Type B pancreatic cell (in vitro differentiated cells): ENCODE measurements at places on chromosomes 3 and 15.

GRCh38 chr3:52073490-52073889 is 17.1 kb upstream of the DUSP7 start:
- no peak overlapping the region for H3K27ac ChIP-seq
- H3K27me3 ChIP-seq, result no peaks in the 10 kb centered on the region
- no peaks in the 10 kb centered on the region for H3K36me3 ChIP-seq
- H3K4me3 ChIP-seq, result no peak overlapping the region

- H3K27ac ChIP-seq, result no peak overlapping the region
- peaks cover 14% of the 10 kb centered on the region for H3K4me1 ChIP-seq
- H3K36me3 ChIP-seq, result no peaks in the 10 kb centered on the region
- H3K27me3 ChIP-seq, result no peaks in the 10 kb centered on the region
- no peak for DNase-seq
- no peak overlapping the region for H3K4me3 ChIP-seq
These were observed 74.4 kb downstream of the P2RY1 start for GRCh38 chr3:152909180-152909883.

DNA sequence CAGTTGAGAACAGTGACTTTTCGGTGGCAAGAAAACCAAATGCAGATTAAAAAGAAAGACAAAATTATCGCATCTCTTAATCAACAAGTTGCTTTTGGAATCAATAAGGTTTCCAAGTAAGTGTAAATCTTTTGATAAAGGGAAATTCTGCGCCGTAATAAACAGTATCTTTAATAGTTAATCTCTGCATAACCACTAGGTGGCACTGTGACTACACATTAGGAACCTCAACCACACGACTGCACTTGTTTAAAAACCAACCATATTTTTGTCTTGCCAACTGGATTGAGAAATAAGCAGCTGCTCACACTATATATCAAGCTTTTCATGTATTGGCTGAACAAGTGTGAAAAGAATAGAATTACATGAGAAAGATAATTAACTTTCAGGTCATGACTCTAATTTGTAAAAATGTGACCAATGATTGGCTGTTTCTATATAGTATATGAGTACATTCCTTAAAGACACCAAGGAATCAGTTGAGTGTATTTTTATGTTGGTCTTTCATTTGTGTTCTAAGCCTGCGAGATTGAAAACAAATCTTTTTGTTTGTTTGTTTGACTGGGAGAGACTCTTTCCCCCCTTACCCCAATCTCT is 72.7 kb downstream of the DZIP3 start:
- DNase-seq, result no peak
- no peak overlapping the region for H3K4me3 ChIP-seq
- H3K4me1 ChIP-seq, result no peaks in the 10 kb centered on the region
- H3K27ac ChIP-seq, result no peak overlapping the region

- no peak for DNase-seq
- peaks cover 3% of the 10 kb centered on the region for H3K27me3 ChIP-seq
- no peaks in the 10 kb centered on the region for H3K36me3 ChIP-seq
- peak overlapping the region; percentile 71 for H3K27ac ChIP-seq
- H3K4me1 ChIP-seq, result peaks cover 20% of the 10 kb centered on the region
- H3K4me3 ChIP-seq, result no peak overlapping the region
These were observed 43.4 kb downstream of the C2CD4A start for GRCh38 chr15:62109982-62110851.

GRCh38 chr15:39153058-39153714 is 427.7 kb upstream of the THBS1 start:
- no peaks in the 10 kb centered on the region for H3K36me3 ChIP-seq
- peaks cover 20% of the 10 kb centered on the region for H3K4me1 ChIP-seq
- DNase-seq, result no peak
- H3K27ac ChIP-seq, result no peak overlapping the region

GRCh38 chr15:56933410-56933809 is 15.0 kb downstream of the TCF12 start:
- peaks cover 54% of the 10 kb centered on the region for H3K36me3 ChIP-seq
- H3K4me3 ChIP-seq, result no peak overlapping the region
- peaks cover 14% of the 10 kb centered on the region for H3K4me1 ChIP-seq
- H3K27me3 ChIP-seq, result no peaks in the 10 kb centered on the region
- no peak for DNase-seq

GRCh38 chr3:106063909-106064308 is 195.1 kb upstream of the CBLB start:
- DNase-seq, result no peak
- no peaks in the 10 kb centered on the region for H3K27me3 ChIP-seq
- no peaks in the 10 kb centered on the region for H3K4me1 ChIP-seq

DNA sequence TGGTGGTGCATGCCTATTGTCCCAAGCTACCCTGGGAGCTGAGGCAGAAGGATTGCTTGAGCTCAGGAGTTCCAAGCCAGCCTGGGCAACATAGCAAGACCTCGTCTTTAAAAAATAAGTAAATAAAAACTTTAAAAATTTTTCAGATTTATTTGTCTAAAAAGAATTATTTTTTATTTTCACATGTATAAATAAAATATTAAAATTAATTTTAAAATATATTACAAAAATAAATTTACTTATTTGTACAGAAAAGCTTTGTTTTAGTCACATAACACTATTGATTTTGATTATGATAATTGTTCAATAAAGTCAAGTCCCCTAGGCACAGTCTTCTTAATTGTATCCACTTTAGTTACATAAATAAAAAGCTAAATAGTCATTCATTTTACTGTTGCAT is 85.2 kb downstream of the FILIP1L start:
- DNase-seq, result no peak
- no peaks in the 10 kb centered on the region for H3K27me3 ChIP-seq
- H3K4me3 ChIP-seq, result no peak overlapping the region
- H3K4me1 ChIP-seq, result peaks cover 13% of the 10 kb centered on the region

DNA sequence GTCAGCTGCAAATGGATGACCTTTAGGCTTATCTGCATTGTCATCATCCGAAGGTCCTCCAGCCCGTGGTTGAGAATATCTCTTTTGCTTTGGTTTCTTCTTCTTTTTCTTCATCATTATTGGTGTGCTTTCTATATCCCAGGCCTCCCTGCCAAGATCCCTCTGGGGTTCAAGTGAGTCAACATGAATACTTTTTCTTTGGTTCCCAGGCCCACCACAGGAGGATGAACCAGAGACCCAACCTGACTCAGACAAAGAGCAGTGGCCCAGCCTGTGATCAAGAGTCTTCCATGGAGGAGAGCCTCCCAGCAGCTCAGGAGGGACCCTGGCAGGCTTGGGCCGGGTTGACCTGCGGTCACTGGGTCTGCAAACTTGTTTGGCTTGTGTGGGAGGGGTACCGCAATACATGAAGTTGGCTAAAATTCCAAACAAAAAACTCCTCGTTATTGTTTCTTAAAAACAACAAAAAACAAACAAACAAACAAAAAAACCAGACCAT is 104.2 kb downstream of the MAP4 start:
- no peaks in the 10 kb centered on the region for H3K27me3 ChIP-seq
- H3K27ac ChIP-seq, result no peak overlapping the region
- peaks cover 12% of the 10 kb centered on the region for H3K4me1 ChIP-seq
- H3K4me3 ChIP-seq, result no peak overlapping the region
- no peak for DNase-seq
- peaks cover 39% of the 10 kb centered on the region for H3K36me3 ChIP-seq

DNA sequence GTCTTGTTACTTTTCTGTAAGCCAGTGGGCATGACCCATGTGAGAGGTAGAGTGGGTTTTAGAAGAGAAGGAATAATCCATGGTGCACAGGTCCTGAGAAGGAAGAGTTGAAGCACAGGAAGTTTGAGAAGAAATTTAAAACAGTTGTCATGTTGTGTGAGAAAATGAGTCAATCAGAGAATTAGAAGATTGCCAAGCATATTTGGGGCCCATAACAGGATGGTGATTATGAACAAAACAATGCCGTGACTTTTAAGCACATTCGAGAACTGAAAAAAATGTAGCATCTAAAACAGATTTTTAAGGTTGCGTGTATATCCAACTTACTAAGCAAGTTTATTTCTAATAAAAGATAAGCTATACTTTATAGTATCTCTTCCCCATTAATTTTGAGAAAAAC is 198.7 kb downstream of the RORA start:
- no peak overlapping the region for H3K4me3 ChIP-seq
- H3K4me1 ChIP-seq, result peaks cover 12% of the 10 kb centered on the region
- no peaks in the 10 kb centered on the region for H3K36me3 ChIP-seq
- H3K27ac ChIP-seq, result no peak overlapping the region

GRCh38 chr3:71759401-71759800 is 5.7 kb downstream of the GPR27 start:
- H3K27ac ChIP-seq, result no peak overlapping the region
- DNase-seq, result no peak
- H3K4me3 ChIP-seq, result no peak overlapping the region
- peaks cover 4% of the 10 kb centered on the region for H3K36me3 ChIP-seq
- peaks cover 74% of the 10 kb centered on the region for H3K27me3 ChIP-seq

DNA sequence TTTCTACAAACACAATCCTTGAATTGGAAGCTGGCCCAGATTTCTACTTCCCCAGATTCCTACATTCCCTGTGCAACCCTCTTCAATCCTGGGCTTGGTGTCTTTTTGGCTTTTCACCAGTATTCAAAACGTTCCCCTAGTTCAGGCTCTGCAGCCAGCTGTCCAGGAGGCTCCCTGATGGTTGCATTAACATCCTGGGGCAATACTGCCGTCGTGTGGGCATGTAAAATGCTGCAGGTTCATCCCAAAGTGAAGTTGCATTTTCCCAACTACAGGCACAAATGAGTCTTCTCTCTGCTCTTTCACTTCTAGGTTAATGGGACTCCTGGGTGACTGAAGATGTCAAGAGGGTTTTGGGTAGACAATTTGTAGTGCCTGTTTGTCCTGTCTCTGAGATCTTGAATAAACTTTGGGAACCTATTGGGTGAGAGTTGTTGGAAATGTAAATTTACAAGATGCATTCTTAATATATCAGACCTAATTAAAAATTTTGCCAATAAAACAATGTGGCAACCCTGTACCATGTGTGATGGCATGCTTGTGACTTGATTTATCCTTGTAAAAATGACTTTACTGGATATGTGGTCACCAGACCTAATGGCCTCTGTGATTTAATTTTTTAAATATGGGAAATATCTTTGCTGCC is 28.6 kb downstream of the SOX14 start:
- no peak overlapping the region for H3K27ac ChIP-seq
- H3K27me3 ChIP-seq, result peaks cover 50% of the 10 kb centered on the region
- H3K4me1 ChIP-seq, result no peaks in the 10 kb centered on the region
- DNase-seq, result no peak
- H3K36me3 ChIP-seq, result no peaks in the 10 kb centered on the region
- H3K4me3 ChIP-seq, result no peak overlapping the region

DNA sequence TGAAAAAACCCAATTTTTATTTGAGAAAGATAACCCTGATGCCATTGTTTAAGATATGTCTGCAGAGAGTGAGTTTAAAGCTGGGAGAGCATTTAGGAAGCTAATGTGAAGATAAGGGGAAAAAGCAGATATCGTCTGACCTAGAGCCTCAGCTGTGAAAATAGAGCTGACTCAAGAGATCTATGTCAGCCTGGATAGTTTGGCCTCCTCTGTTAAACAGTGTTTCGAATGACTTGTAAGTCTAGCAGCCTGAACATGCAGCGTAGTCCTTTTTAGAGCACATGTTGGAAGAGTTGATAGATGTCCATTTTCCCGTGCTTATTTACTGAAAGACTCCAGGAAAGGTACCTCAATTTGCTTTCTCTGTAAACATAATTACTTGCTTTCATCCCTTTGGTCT is 48.1 kb downstream of the ALCAM start:
- H3K4me1 ChIP-seq, result peaks cover 13% of the 10 kb centered on the region
- no peaks in the 10 kb centered on the region for H3K27me3 ChIP-seq
- DNase-seq, result no peak

DNA sequence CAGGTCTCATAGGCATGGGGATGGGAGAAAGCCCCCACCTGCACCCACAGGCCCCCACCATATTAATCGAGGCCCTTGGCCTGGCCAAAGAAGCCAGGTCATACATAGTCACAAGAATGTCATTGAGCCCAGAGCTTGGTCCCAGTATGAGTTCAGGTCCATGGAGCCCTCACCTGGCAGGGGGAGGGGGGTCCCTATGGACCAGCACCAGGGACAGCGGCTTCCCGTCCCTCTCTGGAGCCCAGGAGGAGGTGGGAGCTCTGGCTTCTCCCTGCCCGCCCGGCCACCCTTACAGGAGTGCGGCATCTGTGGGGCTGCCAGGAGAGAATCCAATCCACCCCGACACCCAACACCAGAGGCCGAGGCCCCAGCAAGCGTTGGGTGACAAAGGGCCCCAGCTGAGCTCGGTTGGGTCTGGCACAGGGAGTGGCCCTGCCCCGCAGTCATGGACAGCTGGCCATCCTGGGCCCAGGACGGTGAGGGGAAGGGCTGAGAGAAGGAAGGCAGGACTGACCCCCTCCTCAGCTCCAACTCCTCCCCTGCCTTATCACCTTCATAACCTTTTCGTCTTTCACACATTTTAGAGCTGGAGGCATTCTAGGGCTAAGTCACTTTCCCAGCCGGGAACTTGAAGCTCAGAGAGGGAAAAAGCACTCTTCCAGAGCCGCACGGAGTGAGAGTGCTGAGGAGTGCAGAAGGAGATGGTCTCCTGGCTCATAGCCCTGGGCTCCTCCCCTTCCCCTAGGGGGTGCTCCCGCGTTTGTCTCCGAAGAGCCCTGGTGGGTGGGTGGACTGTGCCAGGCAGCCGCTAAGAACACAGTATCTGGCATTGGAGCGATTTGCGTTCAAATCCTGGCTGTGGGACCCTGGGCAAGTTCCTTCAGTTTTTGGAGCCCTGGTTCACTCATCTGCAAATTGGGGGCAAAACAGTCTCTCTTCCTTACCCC is 54.6 kb downstream of the ATP2B2 start:
- no peak overlapping the region for H3K27ac ChIP-seq
- H3K4me1 ChIP-seq, result no peaks in the 10 kb centered on the region
- DNase-seq, result no peak
- H3K4me3 ChIP-seq, result no peak overlapping the region
- H3K36me3 ChIP-seq, result no peaks in the 10 kb centered on the region
- peaks cover 55% of the 10 kb centered on the region for H3K27me3 ChIP-seq

- no peak for DNase-seq
- peaks cover 20% of the 10 kb centered on the region for H3K4me1 ChIP-seq
- H3K27me3 ChIP-seq, result no peaks in the 10 kb centered on the region
- peaks cover 6% of the 10 kb centered on the region for H3K36me3 ChIP-seq
- no peak overlapping the region for H3K27ac ChIP-seq
These were observed 129.5 kb upstream of the ZBED2 start for GRCh38 chr3:111724694-111725093.

- no peak overlapping the region for H3K27ac ChIP-seq
- peaks cover 6% of the 10 kb centered on the region for H3K36me3 ChIP-seq
- H3K4me3 ChIP-seq, result no peak overlapping the region
- H3K4me1 ChIP-seq, result no peaks in the 10 kb centered on the region
- H3K27me3 ChIP-seq, result no peaks in the 10 kb centered on the region
These were observed 6.0 kb downstream of the LINS1 start for GRCh38 chr15:100595964-100596363.
